ENCODE measurements at places on chromosomes 3 and 15. TPM values are rescaled to one million over a fixed set of nuclear protein-coding genes. Genes with fewer than 3 reads are reported as not detected.

IQCF5 gene
- polyA plus RNA-seq: not detected

GRCh38 chr15:48748535-48748934 lies 62.3 kb downstream of the CEP152 start:
- no peaks in the 10 kb centered on the region for H3K27me3 ChIP-seq
- H3K36me3 ChIP-seq: no peaks in the 10 kb centered on the region
- H3K4me1 ChIP-seq: peaks cover 17% of the 10 kb centered on the region
- peak; percentile 59 for DNase-seq

- DNase-seq: no peak
- no peaks in the 10 kb centered on the region for H3K4me1 ChIP-seq
- H3K27ac ChIP-seq: no peak overlapping the region
- H3K27me3 ChIP-seq: no peaks in the 10 kb centered on the region
These were observed 723.5 kb downstream of the NLGN1 start for GRCh38 chr3:174120997-174121396.

- no peak overlapping the region for H3K4me3 ChIP-seq
- H3K27me3 ChIP-seq: no peaks in the 10 kb centered on the region
- DNase-seq: no peak
- no peaks in the 10 kb centered on the region for H3K4me1 ChIP-seq
- no peak overlapping the region for H3K27ac ChIP-seq
These were observed 72.3 kb downstream of the SLCO3A1 start for GRCh38 chr15:91925794-91926193.

SLC7A14 gene
- 0.05 TPM for polyA plus RNA-seq

Measured in GM23248 (cell line).